Omental fat pad (tissue), 4 donors: ENCODE measurements at places on chromosomes 2 and 18. TPM values are rescaled to one million over a fixed set of nuclear protein-coding genes. Genes with fewer than 3 reads are reported as not detected.

TMEM150A gene
- 38.7 TPM for total RNA-seq

SATB2 gene
- 3.5 TPM for total RNA-seq

GALNT5 gene
- 0.16 TPM for total RNA-seq

ANKRD62 gene
- total RNA-seq, result not detected

DSG1 gene
- 0.63 TPM for total RNA-seq

SLC11A1 gene
- 161 TPM for total RNA-seq

DNA sequence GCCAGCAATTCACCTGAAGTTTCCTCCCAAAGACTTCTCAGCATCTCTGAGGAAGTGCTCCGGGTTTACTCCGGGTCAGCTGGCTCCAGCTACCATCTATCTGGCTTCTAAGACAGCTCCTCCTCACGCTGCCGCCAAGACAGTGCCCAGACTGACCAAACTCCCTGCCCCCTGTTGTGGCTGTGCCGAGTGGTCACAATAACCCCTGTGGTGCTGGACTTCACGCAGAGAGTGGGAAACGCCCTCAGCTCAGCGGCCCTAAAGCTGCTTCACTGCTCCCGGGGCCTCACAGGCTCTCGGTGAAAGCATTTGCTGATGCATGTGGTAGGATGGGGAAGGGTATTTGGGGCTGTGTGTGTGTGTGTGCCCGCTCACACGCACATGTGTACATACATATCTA lies 154.8 kb upstream of the ZNF236 start:
- DNase-seq, result no peak

GRCh38 chr18:10872304-10872703 lies 277.1 kb downstream of the PIEZO2 start:
- no peak for DNase-seq

- DNase-seq, result no peak
Measured at GRCh38 chr18:79771446-79772107, 26.2 kb upstream of the KCNG2 start.

DNA sequence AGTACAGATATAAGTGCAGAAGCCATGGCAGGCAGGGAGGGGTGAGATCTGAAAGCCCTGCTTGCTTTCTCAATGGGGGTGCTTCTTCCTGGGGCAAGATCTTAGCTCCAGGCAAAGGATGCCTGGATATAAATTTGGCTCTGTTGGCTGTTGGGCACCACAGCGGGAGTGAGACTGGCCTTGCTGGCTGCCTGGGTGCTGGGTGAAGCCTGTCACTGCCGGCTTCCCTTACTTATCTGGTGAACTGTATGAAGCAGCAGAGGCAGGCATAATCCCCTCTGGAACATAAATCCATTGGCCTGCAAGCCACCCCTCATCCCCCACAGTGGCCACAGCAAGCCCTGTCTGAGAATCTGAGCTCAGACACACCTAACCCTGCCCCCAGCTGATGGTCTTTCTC lies 27.4 kb upstream of the SP140L start:
- no peak for DNase-seq

- DNase-seq, result no peak
Measured at GRCh38 chr18:51135795-51136194, 61.7 kb downstream of the MEX3C start.

GRCh38 chr2:223635080-223635479 lies 32.9 kb upstream of the SCG2 start:
- DNase-seq, result no peak

DNA sequence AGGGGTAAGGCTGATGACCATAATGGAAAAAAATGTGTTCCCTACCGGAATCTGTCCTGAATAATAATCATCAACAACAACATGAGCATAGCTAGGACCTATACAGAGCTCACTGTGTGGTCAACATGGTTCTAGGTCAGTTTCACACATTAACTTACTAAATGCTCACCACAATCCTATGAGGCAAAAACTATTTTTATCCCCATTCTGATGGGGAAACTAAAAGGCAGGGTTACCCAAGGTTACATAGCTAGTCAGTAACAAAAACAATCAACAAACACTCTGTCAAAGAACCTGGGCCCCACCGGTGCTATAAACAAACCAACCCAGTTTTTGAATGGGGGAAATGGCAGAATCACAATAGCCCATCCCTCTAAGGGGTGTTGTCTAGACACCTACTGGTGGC lies 40.1 kb downstream of the AOX1 start:
- DNase-seq, result no peak

- DNase-seq, result no peak
Measured at GRCh38 chr2:239106314-239106908, 258.5 kb downstream of the TWIST2 start.

DNA sequence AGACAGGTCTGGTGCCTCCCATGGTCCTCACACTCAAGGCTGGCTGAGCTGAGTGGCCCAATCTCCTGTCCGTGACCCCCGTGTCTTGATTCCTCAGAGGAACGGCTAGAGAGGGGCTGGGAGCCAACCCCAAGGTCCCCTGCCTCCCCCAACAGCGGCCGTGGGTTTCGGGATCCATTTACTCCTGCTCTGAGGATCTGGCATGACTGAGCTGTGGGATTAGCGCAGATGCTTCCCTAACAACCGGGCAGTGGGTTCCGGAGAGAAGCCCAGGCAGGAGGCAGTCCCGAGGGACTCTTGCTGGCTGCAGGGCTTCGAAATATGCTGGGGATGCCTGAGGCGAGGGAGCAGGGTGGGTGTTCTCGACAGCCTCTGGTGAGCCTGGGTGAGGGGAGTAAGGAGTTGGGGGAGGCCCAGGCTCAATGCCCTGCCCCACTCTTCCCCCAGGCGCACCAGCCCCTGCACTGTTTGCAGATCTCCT lies 18.9 kb downstream of the GPR35 start:
- no peak for DNase-seq

GRCh38 chr2:38301340-38301968 lies 75.6 kb downstream of the ATL2 start:
- no peak for DNase-seq

DNA sequence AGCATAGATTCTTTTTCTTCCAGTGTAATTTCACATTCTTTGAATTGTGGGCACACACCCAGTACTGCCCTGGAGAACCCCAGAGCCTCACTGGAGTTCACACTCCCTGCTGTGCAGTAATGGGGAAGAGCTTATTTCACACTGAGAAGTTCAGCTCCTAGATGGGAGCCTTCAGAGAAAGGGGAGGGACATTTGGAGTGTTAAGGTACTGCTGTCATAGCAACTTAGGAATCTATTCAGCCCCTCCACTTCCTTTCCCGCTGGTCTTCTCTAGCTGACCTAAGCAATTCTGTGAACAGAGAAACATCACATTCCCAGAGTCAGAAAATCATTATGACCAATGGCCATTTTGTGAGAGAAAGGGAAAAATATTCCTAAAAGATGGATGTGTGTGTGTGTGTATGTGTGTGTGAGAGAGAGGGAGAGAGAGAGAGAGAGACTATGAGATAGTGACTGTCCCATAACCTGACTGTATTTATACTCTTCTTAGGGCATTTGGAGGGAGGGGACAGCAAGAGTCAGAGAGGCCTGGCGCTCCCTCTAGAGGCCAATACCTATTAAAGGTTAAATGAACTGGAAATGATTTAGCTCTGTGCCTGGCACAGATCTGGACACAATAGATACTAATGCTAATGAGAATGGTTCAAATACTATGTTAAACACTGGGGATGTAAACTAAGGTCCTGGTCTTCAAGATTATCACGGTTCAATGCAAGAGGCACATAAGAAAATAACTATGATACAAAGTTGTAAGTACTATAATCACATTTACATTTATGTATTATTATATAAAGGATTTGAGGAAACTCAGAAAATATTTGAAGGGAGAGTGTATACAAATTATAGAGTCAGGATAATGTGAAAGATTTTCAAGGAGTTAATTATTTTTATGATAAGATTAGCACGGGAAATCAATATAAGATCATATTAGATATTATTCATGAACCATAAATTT lies 41.5 kb upstream of the RPE start:
- DNase-seq, result no peak

- no peak for DNase-seq
Measured at GRCh38 chr2:38380397-38381130, 3.5 kb upstream of the ATL2 start.

- DNase-seq, result no peak
Measured at GRCh38 chr2:110854355-110855081, 122.1 kb downstream of the ACOXL start.

- no peak for DNase-seq
Measured at GRCh38 chr18:74459889-74460288, 2.8 kb upstream of the DIPK1C start.

DNA sequence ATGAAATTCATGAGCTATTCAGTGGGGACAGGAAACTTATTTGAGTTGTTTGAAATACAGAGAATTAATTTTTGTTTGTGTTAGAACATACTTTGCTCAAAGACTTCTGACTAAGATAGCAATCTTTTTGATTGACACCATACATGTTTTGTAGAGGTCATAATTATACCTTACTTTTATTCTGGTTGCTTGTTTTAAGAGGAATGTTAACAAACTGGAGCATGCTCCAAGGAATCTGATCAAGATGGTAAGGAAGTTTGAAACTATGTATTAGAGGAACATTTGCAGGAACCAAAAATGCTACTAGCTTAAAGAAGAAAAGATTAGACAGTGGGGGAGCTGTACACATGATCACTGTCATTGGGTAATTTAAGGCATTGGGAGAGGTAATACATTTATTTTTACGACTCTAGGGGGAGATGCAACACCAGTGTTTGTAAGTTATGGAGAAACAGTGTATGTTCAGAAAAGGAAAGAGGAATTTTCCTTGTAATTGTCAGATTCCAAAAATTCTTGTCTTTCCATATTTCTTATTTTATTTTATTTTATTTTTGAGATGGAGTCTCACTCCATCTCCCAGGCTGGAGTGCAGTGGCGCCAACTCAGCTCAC lies 8.0 kb downstream of the AGFG1 start:
- DNase-seq, result no peak
